ENCODE measurements at places on chromosomes 11 and 22.

GRCh38 chr22:31520051-31520450, 23.7 kb downstream of the SFI1 start:
- no peak for DNase-seq

GRCh38 chr11:8111636-8112035, 30.6 kb downstream of the TUB start:
- no peak for DNase-seq

DNA sequence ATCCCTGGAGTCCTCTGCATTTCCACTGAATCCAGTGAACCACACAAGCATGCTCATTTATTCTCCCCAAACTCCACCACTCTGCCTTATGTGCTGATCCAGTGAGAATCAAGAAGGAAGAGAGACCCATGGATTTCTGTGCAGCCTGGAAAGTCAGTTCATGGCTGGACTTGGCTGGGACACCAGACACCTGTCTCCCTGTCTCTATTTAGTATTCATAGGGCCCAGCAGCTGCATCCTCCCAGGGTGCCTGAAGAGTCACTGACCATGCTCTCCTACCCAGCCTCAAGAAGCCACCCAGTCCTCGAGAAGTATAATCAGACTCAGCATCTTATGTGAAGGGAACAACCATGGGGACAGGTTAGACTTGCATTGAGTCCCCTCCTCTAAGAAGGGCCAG, 83.2 kb downstream of the ZNF280B start:
- DNase-seq: no peak

GRCh38 chr11:8018484-8019313, 31.6 kb downstream of the EIF3F start:
- DNase-seq: peak; percentile 52

DNA sequence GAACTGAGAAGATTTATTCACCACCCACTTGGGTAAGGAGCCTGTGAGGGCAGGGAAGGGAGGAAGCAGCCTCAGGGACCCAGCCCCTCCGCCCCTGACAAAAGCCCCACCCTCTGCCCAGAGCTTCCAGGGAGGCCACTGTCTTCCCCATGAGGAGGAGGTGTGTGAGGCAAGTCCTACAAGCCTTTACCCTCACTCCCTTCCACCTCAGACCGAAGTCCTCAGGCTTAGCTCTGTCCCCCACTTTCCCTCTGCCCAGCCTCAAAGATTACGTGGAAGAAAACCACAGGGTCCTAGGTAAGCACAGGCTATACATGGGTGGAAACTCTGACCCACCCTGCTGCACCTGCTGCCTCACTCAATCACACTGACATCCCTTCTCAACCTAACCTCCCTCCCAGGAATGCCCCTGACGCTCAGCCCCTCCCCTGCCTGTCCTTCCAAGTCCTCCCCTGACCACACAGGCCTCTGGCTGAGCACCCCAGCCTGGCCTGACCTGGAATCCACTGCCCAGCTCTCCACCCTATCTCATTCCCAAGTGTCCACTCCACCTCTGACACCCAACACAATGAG, 3.6 kb upstream of the ARAP1 start:
- no peak for DNase-seq

DNA sequence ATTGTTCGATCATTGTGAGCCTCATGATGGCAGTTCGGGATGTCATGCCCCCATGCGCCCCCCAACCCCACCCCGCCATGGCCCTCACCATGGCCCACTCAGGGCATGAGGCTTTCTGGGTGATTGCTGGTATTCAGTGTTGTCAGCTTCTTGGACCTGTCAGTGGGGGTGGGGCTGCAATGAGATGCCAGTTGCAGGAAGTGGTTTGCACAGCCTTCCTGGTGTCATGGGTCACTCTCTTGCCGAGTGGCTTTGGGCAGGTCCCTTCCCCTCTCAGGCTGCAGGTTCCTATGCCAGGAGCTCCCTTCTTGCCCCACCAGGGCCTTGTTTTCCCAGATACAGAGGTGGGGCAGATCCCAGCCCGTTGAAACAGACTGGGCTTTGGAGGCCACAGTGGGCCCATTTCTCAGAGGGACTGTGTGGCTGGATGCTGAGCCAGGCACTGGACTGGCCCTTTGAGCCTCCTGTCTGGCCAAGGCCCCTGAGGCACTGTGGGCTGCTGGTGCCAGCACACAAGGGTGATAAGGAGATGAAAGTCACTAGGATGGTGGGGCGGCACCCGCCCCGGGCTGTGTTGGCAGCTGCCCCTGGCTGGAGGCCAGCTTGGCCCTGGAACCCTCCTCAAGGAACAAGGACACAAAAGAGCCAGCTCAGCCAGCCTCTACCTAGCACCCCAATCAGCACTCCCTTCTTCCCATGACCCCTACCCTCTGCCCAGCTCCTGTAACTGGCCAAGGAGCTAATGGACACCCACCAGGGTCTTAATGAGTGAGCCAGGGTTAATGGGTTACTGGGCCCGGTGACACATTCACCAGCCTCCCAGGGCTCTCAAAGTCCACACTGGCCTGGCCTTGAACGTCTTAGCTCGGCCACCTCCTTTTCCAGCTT, 1.5 kb upstream of the GGT1 start:
- DNase-seq: no peak

All from stimulated activated CD4-positive, alpha-beta T cell treated with anti-CD3 and anti-CD28 coated beads, Interleukin-4, amount 100 ng/mL, for 4 hours (primary cell).